ENCODE measurements at places on chromosomes 2 and 18. TPM values are rescaled to one million over a fixed set of nuclear protein-coding genes. Genes with fewer than 3 reads are reported as not detected.

DNA sequence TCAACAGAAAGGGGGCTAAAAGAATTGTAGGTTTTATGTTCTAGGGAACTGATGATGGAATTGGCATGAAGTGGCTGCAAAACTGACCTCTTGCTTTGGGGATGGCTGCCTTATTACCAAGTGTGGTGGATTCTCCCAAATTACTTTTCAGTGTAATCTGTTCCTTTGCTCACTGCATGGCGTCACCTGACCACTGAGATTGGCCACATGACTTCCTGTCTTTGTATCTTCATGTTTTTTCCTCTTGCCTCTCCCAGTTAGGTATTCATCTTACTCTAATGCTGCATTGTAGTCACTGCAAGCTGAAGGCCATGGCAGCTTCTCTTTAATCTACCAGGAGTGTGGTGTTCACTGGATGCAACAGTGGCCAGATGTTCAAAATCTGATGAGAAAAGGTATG lies 257.7 kb upstream of the TNP1 start:
- no peak for DNase-seq

- DNase-seq = no peak
These were observed 172.9 kb downstream of the TPGS2 start for GRCh38 chr18:36655930-36656329.

GRCh38 chr2:190879474-190880377 lies 895 bp upstream of the GLS start:
- DNase-seq = peak; percentile 6

GRCh38 chr2:240245706-240246105 lies 105.2 kb upstream of the OTOS start:
- no peak for DNase-seq

DNA sequence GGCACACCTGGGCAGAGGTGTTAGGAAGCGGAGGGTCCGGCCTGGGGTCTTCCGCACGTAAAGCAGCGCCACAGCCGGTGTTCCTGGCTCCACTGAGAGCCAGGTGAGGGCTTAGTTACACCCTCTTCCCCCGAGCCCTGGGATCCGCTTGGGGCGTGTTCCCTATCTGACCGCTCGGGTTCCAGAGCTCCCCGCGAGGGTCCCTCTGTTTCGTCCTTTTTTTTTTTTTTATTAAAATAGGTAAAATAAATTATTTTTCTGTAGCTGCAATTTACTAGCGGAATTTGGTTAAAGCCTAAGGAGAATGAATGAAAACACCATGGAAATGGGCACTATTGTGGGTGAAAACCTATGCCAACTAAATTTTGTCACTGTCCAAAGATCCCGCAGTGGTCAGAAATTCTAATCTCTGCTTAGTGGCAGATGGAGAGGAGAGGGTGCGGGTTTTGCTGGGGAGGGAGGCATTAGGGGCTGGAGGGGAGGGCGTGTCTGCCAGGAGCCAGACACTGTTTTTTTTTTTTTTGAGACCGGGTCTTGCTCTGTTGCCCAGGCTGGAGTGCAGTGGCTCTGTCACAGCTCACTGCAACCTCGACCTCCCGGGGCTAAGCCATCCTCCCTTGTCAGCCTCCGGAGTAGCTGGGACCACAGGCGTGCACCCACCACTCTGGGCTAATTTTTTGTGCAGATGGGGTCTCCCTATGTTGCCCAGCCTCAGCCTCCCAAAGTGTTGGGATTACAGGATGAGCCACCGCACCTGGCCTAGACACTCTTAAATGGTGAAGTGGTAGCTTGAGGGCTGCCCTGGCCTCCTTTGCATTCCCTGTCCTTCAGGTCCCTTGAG lies 834 bp downstream of the PDCL3 start:
- DNase-seq = no peak

- peak; percentile 97 for DNase-seq
These were observed at the start of the genes EIF2B4 and SNX17 for GRCh38 chr2:27370026-27370815. EIF2B4 (minus strand) TSS chr2:27370338; CDS start chr2:27370314, 24 bp downstream. SNX17 (plus strand) TSS chr2:27370616; CDS start chr2:27370744, 128 bp downstream.

GRCh38 chr2:108351889-108352288 lies 25.9 kb upstream of the SULT1C4 start:
- no peak for DNase-seq

DNA sequence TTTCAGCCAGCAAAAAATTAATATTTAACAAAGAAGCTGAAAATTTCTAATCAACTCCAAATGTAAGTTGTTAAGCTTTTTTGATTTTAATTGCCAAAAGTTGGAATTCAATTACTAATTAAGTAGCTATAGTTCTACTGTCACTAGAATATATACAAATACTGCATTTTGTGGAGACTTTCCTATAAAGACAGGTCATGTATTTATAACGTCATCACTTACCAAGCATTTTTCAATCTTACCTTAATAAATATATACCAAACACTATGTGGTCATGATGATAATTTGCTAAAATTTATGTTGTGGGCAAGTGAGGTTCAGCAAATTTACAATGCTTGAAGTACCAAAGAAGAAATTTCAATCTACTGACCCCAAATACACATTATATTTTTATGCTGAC lies 24.2 kb upstream of the TMEFF2 start:
- no peak for DNase-seq

- no peak for DNase-seq
These were observed 107.0 kb downstream of the ACTR3 start for GRCh38 chr2:113996671-113997594.

DNA sequence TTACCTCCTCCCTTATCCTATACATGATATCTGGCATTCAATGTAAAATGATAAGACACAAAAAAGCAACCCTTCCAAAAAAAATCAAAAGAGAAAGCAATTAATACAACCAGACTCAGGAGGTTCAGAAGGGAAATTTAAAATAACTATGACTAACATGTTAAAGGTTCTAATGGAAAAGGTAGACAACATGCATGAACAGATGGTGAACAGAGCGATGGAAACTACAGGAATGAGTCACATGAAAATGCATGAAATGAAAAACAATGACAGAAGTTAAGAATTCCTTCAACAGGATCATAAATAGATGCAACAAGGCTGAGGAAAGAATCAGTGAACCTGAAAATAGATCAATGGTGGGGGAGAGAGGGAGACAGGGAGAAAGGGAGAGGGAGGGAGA lies 26.1 kb upstream of the ERCC3 start:
- DNase-seq = no peak

DNA sequence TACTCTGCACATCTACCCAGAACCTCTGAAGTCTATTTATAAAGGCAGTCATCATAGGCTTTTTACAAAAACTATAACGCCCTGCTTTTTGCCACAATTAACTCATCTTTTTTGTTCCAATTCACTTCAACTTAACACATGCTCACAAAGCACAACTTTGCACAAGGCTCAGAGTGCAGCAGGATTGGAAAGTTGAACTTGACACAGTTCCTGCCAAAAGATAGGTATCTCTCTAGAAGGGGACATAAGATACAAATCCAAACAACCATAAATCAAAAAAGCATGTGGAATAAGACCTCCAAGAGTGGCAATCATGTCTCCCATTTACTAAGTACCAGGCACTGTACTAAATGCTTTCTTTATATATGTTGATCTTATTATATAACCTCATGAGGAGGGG lies 36.2 kb downstream of the RPL37A start:
- no peak for DNase-seq

DNA sequence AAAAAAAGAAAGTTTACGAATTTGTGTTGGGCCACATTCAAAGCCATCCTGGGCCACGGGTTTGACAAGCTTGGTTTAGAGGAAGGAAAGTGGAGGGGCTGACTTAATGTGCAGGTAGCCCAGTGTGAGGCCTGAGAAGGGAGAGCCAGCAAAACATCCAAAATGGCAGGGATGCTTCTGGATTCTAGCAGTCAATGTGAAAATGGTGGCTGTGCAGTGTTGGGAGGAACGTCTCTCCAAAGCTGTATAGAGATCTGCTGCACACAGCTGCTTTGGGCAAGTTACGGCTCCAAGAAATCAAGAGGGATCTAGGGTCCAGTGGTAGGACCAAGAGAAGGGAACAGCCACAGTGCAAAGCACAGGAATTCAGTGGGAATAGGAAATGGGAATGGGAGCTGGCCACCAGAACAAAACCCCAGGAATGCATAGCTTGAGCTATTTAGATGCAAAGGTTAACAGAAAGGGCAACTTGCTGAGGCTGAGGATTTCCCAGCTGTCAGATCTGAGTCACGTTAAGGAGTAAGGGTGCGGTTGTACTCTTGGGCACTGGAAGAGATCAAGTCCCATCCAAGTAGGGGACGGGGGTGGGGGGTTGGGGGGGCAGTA lies 70.6 kb downstream of the B3GNT2 start:
- DNase-seq = no peak

- no peak for DNase-seq
These were observed 144.3 kb downstream of the KCNE4 start for GRCh38 chr2:223196331-223196730.

GRCh38 chr18:13517369-13517768 lies 209.0 kb downstream of the FAM210A start:
- DNase-seq = no peak

GRCh38 chr18:27298214-27298804 lies 113.2 kb upstream of the CHST9 start:
- no peak for DNase-seq

DNA sequence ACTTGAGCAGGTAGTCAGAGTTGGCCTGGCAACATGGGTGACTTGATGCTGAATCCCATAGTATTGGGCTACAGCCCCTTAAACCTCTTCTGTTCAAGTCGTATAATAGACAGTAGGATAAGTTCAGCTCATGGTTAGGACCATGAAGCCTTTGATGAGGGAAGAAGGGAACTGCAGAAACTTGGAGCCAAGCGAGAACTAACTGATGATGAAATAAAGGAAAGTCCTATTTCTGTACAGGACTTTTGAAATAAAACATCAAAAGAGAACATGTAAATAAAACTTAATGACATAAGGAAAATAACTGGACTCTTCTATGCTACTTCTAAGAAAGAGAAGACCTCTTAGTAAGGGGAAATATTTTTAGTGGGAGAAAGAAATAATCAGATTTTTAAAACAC lies 51.2 kb upstream of the UGP2 start:
- DNase-seq = no peak

- no peak for DNase-seq
These were observed 39.4 kb downstream of the SCTR start for GRCh38 chr2:119484834-119485233.

DNA sequence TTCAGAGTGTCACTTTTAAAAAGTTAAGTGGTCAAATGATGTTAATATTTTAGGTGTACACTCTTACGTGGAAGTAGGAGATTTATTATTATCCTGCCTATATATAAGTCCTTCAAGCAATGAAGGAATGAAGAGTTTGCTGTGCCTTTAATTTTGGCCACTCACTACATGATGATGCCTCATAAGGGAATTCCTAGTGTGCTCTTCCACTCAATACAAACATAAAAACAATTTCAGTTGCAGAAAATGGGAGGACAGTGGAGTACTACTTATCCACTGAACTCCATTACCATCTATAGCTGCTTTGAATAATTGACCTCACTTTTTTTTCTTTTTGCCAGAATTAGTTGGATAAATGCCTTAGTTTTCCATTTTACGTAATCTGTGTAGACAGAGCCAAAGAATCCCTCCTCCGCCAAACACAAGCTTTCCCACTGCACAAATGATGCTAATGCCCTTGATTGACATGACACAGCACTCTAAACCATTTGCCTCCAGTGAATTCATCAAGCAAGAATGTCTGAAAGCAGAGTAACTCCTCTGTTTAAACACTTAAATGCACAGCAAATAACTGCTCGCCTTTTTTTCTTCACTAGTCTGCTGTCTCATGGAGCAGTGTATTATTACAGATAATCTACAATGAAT lies 751.1 kb upstream of the FANCL start:
- DNase-seq = no peak

DNA sequence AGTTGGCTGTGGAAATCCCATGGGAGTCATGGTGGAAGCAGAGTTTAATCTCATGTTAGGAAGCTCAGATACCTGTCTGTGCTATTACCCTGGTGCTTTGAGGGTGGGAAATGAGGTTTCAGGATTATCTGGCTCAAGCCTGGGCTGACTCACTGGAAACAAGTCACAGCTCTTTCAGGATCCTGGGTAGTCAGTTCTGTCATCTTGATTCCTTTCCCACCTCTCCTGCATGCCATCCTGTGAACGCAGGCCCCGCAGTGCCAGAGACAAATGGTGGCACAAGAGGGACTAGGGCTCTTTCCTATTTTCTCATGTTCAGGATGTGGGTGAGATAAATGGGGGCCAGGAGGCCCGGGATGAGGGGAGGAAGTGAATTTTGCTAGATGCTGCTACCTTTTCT lies 3.7 kb upstream of the FAM136A start:
- no peak for DNase-seq

ABCB11 gene
- total RNA-seq = not detected

CASP10 gene
- 10.3 TPM for total RNA-seq

C1QL2 gene
- total RNA-seq = not detected

LNPK gene
- 13.5 TPM for total RNA-seq

SATB2 gene
- 5.5 TPM for total RNA-seq

C2orf72 gene
- 0.14 TPM for total RNA-seq

CTAGE1 gene
- not detected for total RNA-seq

EFR3B gene
- total RNA-seq = 1.4 TPM

Data from thoracic aorta (tissue), 2 donors.